SJCRH30 (cell line): ENCODE measurements at places on chromosomes 5 and 9. TPM values are rescaled to one million over a fixed set of nuclear protein-coding genes. Genes with fewer than 3 reads are reported as not detected.

PARP8 gene
- total RNA-seq = 0.76 and 1.0 TPM in 2 replicates

KIF3A gene
- 7.7 and 8.3 TPM in 2 replicates for total RNA-seq

- H3K27ac ChIP-seq = no peak overlapping the region
- no peaks in the 10 kb centered on the region for H3K36me3 ChIP-seq
- no peaks in the 10 kb centered on the region for H3K4me1 ChIP-seq
- no peaks in the 10 kb centered on the region for H3K27me3 ChIP-seq
These were observed 126.6 kb upstream of the BASP1 start for GRCh38 chr5:17090839-17091238.

DNA sequence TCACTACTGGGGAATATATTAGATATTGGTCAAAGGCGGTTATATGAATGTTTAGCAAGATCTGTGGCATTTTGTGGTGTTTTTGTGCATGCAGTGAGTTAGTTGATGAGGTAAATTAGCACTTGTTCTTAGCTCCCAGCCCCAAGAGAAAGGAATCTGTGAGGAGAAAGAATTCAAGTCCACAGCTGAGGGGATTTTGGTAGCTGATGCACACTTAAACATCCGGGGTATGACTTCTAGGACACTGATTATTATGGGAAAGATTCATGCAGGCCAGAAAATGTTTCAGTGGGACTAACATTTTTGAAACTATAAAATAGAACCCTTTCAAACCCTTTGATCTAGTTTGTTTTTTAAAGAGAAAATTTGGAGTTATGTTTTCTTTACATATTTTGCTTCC lies 118.2 kb upstream of the RPS23 start:
- no peaks in the 10 kb centered on the region for H3K27me3 ChIP-seq
- no peaks in the 10 kb centered on the region for H3K36me3 ChIP-seq
- no peak for DNase-seq
- H3K27ac ChIP-seq = peak overlapping the region; percentile 9; the same call in 1 of the 2 replicates

GRCh38 chr9:121371495-121372061 lies 1.5 kb upstream of the STOM start:
- no peaks in the 10 kb centered on the region for H3K36me3 ChIP-seq
- DNase-seq = no peak
- H3K4me3 ChIP-seq = no peak overlapping the region

GRCh38 chr5:172362755-172363154 lies 79.2 kb upstream of the UBTD2 start:
- H3K4me1 ChIP-seq = no peaks in the 10 kb centered on the region
- no peaks in the 10 kb centered on the region for H3K27me3 ChIP-seq
- H3K4me3 ChIP-seq = no peak overlapping the region
- no peak for DNase-seq
- no peaks in the 10 kb centered on the region; the same call in 1 of the 2 replicates for H3K36me3 ChIP-seq

DNA sequence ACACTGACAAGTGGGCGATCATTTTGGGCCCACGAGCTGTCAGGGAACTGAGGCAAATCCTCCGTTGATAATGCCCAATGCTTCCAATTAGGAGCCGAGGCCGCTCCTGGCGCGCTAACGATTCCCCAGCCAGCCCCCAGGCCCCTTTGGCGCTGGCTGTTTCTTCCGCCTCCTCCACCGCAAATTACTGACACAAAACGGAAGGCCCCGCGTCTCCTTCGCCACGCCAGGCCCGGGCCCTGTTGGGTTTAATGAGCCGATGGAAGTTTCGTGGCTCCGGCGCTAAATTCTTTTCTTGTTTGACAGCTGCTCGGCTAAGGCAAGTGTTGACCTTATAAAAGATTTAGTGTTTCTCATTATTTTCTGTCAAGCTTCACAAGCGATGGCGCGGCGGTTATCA lies 25.7 kb upstream of the BARHL1 start:
- no peaks in the 10 kb centered on the region for H3K36me3 ChIP-seq
- H3K27me3 ChIP-seq = peaks cover 28% of the 10 kb centered on the region
- no peak overlapping the region for H3K4me3 ChIP-seq
